ENCODE measurements at places on chromosomes 11 and 22. TPM values are rescaled to one million over a fixed set of nuclear protein-coding genes. Genes with fewer than 3 reads are reported as not detected.

DNA sequence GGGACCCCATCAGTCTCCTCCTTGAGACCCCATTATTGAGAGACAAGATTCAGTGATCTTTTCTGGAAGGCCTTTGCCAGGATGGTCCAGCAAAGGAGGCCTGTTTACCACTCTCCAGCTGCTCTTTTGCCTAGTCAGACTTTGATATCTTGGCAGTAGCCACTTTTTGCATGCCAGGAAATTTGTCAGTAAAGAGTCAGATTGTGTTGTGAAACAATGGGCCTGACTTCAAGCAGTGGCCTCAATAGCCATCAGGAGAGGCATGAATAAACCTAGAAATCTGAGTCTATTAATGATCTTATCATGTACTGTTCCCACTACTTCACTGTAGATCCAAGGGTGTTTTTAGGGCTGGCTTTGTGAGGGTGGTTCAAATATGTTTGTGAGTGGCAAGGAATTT, 479.4 kb downstream of the JRKL start:
- no peak for DNase-seq

- DNase-seq, result no peak
Observed at GRCh38 chr11:36070213-36070953, 126.5 kb downstream of the LDLRAD3 start.

GRCh38 chr11:83464160-83464944, 178.2 kb upstream of the CCDC90B start:
- no peak for DNase-seq

GRCh38 chr11:108237058-108237481, 14.2 kb downstream of the ATM start:
- no peak for DNase-seq

DNA sequence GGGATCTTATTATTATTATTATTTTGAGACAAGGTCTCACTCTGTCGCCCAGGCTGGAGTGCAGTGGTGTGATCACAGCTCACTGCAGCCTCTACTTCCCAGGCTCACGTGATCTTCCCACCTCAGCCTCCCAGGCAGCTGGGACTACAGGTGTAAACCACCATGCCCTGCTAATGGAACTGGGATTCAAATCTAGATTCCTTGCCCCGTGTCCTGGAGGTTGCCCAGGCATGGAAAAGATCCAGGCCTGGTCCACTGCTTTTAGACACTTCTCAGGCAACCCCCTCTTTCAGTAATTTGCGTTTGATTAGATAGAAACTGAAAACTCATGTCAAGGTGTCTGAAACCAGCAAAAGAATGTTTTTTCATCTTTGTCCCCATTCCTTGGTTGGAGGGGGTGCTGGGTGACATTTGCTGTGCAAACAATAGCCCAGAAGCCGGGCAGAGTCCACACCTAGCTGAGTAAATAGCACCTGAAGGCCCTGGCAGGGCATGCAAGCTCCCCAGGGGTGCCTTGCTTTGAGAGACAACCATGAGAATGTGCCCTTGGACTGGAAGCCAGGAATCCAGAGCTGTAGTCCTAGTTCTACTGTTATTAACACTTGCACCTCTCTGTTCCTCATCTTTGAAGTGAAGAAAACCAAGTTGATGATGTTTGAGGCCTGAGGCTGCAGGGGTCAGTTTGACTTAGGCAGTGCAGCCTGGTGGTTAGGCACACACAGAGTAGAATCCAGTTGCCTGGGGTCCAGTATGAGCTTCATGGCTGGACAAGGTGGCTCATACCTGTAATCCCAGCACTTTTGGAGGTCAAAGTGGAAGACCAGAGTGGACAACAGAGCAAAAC, 19.1 kb upstream of the XBP1 start:
- no peak for DNase-seq

- DNase-seq, result no peak
Observed at GRCh38 chr11:128361451-128362020, 225.8 kb downstream of the ETS1 start.

GRCh38 chr11:77345621-77346020, 44.1 kb upstream of the GDPD4 start:
- DNase-seq, result no peak

DNA sequence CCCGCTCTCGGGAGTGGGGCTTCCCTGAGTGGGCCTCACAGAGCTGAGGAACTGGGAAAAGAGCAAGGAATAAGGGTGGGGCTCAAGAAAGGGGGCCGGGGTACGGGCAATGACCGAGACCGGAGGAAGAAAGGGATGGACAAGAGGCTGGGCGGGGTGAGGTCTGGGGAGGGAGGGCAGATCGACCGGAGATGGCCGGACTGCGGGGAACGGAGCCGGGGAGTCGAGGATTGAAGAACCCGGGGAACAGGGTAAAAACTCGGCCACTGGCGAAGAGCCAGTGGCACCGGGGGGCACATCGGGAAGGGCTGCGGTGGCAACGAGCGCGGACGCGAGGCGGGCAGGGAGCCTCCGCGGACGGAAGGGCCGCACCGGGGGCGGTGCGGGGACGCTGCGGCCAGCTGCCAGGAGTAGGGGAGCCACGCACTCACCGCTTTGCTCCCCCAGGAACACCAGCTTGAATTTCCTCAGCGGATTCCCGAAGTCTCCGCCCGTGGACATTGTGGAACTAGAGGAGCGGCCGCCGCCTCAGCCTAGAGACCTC, 667 bp downstream of the RAB6A start:
- no peak for DNase-seq

GRCh38 chr22:19455585-19456370, 8.3 kb upstream of the C22orf39 start:
- no peak for DNase-seq

- DNase-seq, result no peak
Observed at GRCh38 chr11:45451766-45452440, 165.8 kb upstream of the SYT13 start.

- DNase-seq, result no peak
Observed at GRCh38 chr22:44711690-44712555, 9.9 kb downstream of the PRR5 start.

GRCh38 chr22:32265882-32266767, 11.0 kb upstream of the SLC5A4 start:
- no peak for DNase-seq

KIF18A gene
- 21.4 TPM for polyA plus RNA-seq

CBX7 gene
- polyA plus RNA-seq, result 5.1 TPM

PGA5 gene
- polyA plus RNA-seq, result not detected

OR4A16 gene
- polyA plus RNA-seq, result not detected

LRRC56 gene
- 0.38 TPM for polyA plus RNA-seq

PRCP gene
- 13.4 TPM for polyA plus RNA-seq

MMP12 gene
- polyA plus RNA-seq, result not detected
